Activated T-cell treated with anti-CD3 and anti-CD28 coated beads, Interleukin-2, amount 50 U/mL, for 72 hours (primary cell): ENCODE measurements at places on chromosomes 1 and 21. TPM values are rescaled to one million over a fixed set of nuclear protein-coding genes. Genes with fewer than 3 reads are reported as not detected.

The MANEAL gene
- total RNA-seq = 1.9 TPM

- DNase-seq = no peak
Observed at GRCh38 chr1:222168621-222169020, 379.3 kb downstream of the HHIPL2 start.

DNA sequence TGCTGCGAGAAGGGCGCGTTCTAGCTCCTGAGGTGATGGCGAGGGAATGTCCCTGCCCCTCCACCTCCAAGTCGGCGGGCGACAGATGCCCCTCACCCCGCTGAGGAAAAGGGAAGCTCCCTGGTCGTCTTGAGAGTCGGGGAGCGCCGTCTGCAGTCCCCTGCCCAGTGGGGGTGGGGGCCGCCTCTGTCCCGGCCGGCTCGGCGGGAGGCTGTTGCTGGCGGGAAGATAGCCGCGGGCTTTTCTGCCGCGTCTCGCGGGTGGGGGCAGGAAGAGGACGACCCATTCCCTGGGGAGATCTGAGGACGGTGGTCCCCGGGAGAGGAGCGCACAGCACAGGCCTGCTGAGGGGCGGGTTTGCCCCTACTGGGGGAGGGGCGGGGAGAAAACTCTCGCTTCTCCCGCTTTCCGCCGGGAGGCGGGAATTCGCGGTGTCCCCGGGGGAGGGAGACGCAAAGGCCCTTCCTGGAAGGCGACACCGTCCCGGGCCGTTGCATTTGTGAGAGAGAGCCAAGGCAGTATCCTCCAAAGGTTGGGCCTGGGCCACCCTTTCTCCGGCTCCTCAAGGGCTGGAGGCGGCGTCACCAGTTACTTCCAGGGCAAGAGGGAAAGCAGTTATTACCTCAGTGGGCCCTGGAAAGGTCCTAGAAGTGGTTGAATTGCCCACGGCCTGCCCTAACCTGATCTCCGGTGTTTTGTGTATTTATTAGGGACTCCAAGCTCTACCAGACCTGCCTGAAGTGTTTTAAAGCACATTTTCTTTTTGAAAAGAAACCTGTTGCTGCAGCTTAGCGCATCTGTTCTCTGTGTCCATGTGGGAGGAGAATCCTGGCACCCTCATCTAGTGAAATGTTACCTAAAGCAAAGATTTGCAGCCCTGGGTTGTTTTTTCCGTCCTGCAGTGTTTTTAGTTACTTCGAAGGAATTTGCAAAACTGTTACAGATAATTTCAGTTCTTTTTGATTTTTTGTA, 648 bp downstream of the S100PBP start:
- DNase-seq = peak; percentile 50

GRCh38 chr1:243706563-243706962, 143.5 kb downstream of the AKT3 start:
- no peak for DNase-seq

The MIA3 gene
- 61.5 TPM for total RNA-seq

GRCh38 chr21:41653243-41653953, 113.5 kb downstream of the RIPK4 start:
- no peak for DNase-seq

The S100A6 gene
- total RNA-seq = 219 TPM

DNA sequence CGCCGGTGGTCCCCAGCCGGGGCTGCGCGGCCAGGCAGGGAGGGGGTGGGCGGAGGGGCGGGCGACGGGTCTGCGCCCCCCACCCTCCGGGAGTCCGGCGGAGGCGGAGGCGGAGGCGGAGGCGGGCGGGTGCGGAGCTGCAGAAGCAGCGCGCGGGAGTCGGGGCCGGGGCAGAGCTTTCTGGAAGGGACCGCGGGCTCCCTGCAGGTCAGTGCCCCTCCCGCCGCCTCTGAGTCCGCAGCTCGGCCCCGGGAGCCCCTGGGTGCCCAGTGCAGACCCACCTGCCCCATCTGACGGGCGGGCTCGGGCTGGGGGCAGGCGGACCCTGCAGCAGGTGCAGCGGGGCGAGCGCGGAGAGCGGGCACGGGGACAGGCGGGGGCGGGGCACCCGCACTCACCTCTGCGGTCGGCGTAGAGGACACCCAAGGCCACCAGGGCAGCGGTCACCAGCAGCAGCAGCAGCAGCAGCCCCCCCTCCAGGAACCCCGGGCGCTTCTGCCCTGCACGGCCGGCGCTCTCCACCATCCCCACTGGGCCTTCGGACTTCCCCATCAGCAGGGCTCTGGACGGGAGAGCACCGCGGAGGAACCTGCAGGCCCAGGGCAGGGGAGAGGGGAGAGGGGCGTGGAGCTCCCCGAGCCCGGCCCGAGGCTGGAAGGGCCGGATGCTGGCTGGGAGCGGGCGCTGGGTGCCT, 3.7 kb downstream of the MMEL1 start:
- DNase-seq = no peak
